ENCODE measurements at places on chromosomes 3 and 15.

GRCh38 chr15:50028326-50028725, 90.7 kb downstream of the ATP8B4 start:
- DNase-seq, result no peak

- no peak for DNase-seq
These were observed 31.3 kb upstream of the FURIN start for GRCh38 chr15:90837094-90837493.

DNA sequence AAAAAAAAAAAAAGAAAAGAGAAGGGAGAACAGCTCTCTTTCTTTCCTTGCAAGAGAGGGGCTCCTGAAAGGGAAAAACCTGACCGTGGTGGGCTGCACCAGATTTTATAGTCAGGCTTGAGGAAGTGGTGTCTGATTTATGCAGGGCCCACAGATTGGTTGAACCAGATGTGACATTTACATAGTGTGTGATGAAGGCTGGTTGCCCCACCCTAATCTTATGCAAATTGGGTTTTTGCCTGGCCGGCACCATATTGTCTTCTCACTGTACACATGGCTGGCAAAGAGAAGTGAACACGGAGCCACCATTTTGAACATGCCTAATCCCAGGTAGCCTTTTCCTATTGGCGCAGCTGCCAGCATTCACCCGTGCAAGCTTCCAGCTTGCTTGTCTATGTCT, 154.4 kb downstream of the OXSM start:
- DNase-seq, result no peak

DNA sequence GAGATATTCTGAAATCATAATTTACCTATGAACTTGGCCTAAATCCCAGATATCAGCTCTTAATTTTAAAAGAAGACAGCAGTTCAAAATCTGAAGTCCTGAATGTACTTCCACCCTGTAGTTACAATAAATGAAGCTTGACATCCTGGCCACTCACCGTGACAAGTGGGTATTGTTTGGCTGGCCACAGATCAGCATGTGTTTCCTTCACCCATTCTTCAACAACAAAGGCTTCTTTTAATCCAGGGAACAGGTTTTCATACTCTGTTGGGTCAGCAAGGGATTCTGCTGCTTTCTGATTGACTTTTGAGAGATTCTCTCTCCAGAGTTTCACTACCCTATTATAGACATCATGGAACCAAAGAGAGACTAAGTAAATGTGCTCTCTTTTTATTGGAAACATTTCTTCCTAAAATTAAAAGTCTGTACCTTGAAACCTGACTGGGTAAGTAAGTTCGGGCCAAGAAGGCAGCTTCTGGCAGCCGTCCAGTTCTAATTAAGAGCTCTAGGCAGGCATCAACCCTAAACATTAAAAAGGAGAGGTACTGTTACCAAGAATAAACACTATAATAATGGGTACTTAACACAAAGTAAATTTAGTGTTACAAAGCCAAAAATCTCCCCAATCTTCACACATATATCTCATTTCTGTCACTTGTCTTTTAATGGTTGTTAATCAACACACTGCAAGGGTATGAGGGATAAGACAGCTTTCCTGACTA, 15.2 kb downstream of the MRPS22 start:
- DNase-seq, result peak; percentile 11

DNA sequence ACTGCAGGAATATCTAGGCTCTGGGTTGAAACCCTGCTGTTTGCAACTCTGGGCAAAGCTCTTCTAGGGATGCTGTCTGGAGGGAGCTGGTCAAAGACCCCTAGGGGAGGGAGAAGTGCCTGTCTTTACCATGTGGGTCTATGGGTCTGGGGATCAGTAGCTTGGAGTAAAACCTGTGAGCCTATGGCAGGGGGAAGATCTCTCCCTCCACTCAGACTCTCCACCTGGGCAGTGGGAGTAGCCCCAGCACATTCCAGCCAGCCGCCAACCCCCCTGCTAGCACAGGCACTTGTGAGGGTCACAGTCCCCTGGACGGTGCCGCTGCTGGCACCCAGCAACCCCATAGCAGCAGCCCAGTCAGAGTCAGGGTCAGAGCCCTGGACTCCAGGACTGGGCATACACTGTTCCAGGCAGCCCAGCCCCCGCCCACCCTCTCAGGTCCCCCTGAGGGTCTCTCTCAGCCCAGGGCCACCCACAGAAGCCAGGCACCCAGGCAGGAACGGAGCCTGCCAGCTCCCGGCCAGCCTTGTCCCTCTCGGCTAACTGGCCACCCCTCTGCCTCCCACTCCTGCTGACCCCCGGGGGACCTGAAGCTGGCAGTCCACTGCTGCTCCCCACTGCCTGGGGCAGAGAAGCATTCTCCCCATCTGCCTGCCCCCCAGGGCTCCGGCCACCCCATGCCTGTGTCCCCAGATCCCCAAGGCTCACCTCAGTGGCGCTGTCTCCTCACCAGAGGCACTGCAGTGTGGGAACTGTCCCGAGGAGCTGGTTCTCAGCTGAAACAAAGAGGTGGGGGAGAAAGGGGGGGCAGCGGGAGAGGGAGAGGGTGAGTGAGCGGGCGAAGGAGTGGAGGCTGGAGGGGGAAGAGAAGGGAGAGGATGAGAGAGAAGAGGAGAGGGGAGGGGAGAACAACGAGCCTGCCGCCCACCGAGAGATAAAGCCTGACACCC, 10.8 kb downstream of the GLYCTK start:
- no peak for DNase-seq

GRCh38 chr3:176734146-176734545, 463.1 kb downstream of the TBL1XR1 start:
- DNase-seq, result no peak

DNA sequence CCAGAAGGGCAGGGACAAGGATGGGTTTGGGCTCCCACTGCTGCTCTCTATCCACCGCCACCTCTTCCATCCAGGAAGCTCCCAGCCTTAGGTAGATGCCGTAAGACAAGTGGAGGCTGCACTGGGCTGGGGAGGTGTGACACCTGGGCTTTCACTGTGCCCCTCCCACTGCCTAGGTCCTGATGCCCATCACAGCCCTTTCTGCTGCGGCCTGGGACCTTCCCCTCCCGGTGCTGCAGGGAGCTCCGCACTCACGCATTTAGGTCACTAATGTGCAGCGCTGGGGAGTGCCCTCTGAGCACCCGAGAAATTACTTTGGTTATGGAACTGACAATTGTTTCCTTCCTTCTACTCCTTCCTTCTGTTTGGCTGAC, 850 bp downstream of the LTF start:
- no peak for DNase-seq

- DNase-seq, result peak; percentile 87
These were observed 63.7 kb downstream of the SLC30A4 start for GRCh38 chr15:45458746-45459403.

DNA sequence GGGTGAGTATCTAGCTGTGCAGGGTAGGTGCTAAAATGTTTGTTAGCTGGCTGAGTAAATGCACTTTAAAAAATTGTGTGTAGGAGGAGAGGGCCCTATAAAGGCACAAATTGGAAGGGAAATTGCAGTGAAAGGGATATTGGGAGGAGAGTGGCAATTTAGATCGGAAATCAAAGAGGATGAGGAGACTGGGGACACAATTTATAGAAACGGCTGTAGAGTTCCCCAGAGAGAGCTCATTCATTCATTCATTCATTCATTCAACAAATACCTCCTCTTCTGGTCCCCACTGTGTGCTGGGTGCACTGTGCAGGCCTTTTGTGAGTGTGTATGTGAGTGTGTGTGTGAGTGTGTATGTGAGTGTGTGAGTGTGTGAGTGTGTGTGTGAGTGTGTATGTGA, 2.4 kb downstream of the DNAJA4 start:
- DNase-seq, result no peak

- peak; percentile 72 for DNase-seq
These were observed 30.6 kb upstream of the ZSCAN2 start for GRCh38 chr15:84570164-84570735.

DNA sequence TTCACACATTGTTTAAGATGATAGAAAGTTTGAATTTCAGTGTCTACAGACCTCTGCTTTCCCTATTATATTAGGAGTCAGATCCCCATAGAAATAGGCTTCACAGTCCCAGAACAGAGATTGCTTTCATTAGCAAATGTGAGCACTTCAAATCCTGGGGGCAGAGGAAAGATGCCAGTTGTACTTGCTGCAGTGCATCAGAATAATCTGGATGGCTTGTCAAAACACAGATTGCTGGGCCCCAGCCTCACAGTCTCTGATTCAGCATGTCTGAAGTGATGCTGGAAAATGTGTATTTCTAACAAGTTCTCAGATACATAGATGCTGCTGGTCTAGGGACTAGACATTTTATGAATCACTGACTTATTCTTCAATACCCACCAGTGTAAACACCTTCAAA, 375.2 kb downstream of the FGF12 start:
- no peak for DNase-seq

DNA sequence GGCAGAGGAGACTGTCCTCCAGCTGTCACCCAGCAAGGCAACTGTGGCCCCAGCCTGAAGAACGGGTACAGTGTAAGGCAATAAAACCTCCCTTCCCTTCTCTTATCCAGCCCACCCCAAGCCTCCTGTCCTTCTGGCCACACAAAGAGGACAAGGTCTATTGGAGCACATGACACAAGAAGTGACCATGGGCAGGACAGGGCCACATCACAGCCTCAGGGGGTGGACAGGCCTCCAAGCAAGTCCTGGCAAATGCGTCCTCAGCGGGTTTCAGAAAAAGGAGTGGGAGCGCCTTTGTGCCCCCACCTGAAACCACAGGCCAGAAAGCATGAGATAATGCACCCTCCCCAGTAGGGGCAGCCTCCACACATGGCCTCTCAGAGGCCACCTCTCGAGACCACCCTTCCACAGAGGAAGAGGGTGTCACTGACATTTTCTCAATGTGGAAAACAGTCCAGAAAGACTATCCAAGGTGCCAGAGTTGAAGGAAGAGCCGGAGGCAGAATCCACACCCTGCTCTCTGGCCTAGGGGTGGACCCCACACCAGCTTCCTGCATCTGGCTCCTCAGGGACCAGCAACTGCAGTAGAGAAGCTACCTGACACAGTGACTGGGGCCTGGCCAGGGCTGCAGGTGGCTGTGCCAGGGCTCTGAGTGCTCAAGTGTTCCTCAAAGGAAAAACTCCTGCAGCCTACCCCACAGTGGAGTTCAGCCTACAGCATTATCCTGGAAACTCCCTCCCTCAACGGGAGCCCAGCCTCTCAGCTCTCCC, 43.9 kb downstream of the CCDC12 start:
- DNase-seq, result no peak

Measured in HAP-1 (cell line).